ENCODE measurements at places on chromosomes 13 and 19.

- no peak for DNase-seq
Observed at GRCh38 chr19:41895745-41896580, 13.0 kb downstream of the ARHGEF1 start.

DNA sequence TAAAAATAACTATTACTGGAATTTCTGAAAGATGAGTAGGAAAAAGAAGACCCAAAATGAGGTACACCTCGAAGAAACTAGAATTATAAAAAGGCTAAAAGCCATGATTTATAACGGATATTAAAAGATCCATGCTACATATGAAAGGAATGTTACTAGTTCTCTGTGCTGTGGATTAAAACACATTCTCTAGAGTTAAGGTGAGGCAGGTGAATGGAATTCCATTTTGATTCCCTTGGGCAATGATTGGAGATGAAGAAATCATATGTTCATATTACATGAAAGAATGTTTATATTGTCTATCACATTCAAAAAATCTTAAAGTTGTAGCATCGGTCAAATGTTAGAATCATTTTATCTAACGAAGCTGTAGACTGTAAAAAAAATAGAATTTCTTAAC, 783.7 kb downstream of the PCDH9 start:
- peak; percentile 26 for DNase-seq

GRCh38 chr13:30932481-30933353, at the start of gene TEX26:
Gene TEX26 (plus strand): TSS chr13:30932656. CDS start chr13:30932716, 60 bp downstream.
- no peak for DNase-seq

- DNase-seq = peak; percentile 24
Observed at GRCh38 chr13:61410669-61411297, 4.9 kb downstream of the PCDH20 start.

GRCh38 chr13:74289861-74290773, 155.9 kb upstream of the KLF12 start:
- DNase-seq = peak; percentile 72

DNA sequence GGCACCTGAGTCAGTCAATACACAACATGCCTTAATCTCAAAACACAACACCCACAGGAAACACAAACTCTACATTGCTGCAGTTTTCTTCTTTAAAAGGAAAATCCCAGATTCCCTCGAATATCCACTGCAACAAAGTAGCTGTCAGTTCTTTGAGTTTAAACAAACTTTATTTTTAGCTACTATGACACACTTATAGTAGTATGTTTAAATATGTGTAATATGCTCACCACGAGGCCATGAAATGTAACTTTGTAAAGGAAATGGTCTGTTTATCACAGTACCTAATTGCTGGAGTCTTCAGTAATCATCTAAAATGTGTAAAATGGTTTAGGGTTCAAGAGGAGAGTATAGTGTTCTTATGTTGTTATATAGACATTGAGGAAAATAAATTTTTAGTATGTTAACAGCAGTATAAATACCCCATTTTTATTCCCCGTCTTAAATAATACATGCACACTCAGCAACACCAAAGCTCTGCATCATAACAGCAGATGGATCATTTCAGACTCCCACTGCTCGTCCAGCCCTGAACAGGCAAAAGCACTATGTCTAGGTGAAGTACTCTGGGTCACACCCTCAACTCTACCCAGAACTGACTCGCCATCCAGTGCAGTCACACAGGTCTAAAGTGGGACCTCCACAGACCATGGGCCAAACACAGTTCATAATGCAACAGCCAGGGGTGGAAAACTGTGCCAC, 20.6 kb downstream of the TUBGCP3 start:
- no peak for DNase-seq

- DNase-seq = no peak
Observed at GRCh38 chr19:33332248-33332647, 29.9 kb upstream of the CEBPA start.

DNA sequence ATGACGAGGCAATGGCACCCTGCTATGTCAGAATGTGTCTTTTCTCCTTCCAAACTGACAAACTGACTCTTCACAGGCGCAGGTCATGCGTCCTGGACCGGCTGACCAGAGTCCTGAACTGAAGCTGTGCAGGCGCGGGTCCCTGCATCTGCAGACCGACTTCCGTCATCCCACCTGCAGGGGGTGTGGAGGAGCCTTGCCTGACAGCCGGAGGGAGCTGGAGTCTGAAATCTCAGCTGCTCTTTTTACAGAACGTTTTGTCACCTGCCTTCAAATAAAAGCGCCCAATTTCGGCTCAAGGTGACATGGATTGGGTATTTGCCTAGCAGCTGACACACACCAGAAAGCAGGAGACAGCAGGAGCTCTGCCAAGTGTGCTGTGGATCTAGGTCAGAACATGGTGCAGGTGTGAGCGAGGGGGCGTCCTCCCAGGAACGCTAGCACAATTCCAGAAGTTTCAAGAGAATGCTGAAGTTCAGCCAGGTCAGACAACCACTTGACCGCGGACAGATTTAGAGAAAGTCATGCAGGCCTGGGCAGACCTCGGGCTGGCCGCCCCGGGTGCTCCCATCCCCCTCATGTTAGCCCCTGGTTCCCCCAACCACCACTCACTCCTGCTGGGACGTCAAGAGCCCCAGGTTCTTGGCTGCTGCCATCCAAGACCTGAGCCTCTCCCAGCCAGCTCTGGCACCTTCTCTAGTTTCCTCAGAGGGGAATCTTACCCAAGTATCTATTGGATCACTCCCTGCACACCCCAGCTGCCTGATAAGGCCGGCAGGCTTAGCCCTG, 32.8 kb downstream of the ELL start:
- DNase-seq = peak; percentile 33

DNA sequence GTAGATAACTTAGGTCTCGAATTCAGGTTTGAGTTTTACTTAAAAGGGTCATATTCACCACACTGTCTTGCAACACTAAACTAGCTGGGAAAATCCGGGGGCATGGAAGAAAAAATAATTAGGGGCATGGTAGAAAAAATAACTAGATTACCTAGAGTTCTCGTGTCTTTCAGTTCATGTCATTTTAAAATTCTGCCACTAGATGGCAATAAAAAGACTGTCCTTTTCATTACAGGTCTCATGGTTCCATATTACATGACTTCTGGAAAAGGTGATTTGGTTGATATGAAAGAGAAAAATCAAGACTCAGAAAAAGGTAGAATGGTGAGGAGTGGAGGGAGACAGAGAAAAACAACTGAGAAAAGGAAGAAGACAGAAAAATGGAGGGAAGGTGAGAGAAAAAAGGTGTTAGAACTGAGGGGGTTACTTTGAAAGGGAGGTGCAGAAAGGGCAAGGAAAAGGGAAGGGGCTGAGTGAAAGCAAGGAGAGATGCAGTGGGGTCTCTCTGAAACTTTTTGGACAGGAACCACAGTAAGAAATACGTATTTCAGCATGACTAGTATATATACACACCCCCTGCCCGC, 299.0 kb downstream of the KLF12 start:
- DNase-seq = peak; percentile 61

- DNase-seq = no peak
Observed at GRCh38 chr19:39401070-39401548, 5.5 kb upstream of the ZFP36 start.

DNA sequence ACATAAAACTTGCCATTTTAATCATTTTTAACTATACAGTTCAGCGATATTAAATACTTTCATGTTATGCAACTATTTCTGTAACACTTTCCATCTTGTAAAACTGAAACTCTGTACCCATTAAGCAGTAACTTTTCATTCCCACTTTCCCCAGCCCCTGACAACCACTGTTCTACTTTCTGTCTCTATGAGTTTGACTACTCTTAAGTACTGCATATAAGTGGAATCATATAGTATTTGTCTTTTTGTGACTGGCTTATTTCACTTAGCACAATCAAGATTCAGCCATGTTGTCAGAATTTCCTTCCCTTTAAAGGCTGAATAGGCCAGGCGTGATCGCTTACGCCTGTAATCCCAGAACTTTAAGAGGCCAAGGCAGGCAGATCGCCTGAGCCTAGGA, 56.2 kb downstream of the ARHGAP35 start:
- DNase-seq = no peak

- peak; percentile 5 for DNase-seq
Observed at GRCh38 chr13:75411924-75412537, 69.9 kb downstream of the TBC1D4 start.

DNA sequence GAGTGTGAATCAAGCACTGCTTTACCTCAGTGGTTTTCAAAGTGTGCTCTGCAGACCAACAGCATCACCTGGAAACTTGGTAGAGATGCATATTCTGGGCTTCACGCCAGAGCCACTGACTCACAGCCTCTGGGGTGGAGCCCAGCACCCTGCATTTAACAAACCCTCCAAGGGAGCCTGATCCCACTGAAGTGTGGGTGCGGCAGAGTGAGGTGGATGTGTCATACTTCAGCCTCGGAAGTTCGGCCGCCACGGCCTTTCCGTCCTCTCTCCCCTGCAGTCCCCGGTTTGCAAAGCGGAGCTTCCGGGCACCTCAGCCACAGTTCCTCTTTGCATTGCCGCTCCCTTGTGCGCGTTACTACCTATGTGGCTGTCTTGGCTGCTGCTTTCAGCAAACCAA, 33.3 kb upstream of the MICU2 start:
- peak; percentile 99 for DNase-seq

DNA sequence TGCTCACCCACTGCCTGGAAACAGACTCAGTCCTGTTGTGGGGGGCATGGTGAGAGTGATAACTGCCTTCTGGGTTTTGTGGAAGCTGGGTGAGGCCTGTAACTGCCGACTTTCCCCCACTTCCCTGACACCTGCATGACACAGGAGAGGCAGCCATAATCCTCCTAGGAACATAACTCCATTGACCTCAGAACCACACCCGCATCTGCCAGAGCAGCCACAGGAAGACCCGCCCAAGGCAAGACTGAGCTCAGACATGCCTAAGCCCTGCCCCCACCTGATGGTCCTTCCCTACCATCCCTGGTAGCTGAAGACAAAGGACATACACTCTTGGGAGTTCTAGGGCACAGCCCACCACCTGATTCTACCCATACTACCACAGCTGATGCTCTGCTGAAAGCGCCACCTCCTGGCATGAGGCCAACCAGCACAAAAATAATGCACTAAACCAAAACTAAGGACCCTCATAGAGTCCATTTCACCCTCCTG, 326.7 kb downstream of the RBM26 start:
- peak; percentile 18 for DNase-seq

DNA sequence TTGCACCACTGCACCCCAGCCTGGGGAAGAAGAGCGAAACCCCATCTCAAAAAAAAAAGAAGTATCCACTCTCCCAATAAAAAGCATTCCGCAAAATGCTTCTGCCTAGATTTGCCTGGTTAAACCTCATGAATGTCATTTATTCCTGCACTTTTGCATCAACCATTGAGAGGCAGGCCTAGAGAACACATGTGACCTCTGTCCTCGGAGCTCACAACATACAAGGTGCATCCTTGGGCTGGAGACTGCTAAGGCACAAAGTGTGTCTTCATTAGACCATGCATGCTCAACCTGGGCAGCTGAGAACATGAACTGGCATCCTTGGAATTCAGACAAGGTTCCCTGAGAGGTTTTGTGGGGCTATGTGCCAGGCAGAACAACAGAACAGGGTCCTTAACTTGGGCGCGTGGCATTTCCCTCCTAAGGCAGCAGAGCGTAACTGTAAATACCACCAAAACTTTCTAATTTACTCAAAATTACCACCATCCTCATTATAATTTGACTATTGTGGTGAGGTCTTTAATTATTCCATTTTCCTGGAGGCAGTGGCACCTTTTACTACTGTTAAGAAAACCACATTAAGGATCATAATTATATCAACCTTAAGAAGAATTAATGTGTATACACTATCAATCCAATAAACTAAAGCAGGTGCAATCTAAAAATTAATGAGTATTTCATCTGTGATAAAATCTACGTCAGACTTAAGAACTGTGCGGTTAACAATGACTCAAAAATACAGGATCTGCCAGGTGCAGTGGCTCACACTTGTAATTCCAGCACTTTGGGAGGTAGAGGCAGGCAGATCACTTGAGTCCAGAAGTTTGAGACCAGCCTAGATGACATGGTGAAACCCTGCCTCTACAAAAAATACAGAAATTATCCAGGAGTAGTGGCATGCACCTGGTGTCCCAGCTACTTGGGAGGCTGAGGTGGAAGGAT, 13.8 kb downstream of the RCBTB1 start:
- DNase-seq = no peak

DNA sequence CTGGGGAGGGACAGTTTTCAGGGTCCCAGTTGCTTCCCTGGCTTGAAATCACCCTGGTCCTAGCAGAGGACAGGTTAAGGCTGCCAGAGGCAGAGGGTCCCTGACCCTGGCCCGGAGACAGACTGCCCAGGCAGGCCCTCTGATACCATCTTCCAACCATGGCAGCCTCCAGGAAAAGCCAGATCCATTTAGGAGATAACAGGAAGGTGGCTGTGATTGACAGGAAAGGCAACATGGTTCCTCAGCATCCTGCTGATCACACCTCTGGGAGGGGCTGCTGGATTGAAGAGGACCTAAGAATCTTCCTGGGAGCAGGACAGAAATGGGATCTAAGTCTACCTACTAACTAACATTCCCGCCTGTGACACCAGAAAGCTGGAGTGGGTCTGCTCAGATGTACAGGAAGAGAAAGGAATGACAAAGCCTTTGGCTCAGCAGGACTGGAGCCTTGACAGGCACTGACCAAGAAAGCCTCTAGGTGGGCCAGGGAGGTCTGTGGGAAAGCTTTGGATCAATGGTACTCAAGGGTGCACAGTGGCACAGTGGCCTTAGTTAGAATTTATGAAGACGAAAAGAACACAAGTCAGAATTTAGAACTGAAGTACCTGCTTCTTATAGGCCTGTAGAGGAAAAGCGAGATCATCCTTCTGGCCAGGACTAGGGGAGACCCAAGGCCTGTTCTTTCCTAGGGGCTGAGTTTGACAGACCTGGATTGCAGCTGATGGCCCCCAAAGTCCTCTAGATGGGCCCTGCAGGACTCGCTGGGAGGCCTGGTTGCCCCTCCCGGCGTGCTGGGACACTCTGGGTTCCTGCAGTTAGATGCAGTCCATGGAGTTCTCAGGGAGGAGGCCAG, 2.3 kb upstream of the PRKACA start:
- DNase-seq = no peak

DNA sequence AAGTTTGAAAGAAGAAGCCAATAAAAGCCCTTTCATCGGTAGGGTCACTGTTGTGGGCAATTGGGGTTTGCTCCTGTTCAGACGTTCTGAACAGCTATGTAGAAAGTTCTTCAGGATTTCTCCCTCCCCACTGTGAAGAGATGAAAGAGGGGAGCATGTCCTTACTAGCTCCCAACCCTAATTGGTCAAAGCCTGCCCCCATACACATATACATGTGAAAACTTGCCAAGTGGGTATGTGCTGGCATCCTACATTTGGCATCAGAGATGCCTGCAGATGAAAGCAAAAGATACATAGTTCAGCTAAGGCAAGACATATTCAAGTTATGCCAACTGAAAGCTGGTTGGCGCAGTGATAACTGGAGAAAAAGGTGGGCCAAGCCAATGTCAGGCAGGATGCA, 363.1 kb upstream of the DACH1 start:
- no peak for DNase-seq

DNA sequence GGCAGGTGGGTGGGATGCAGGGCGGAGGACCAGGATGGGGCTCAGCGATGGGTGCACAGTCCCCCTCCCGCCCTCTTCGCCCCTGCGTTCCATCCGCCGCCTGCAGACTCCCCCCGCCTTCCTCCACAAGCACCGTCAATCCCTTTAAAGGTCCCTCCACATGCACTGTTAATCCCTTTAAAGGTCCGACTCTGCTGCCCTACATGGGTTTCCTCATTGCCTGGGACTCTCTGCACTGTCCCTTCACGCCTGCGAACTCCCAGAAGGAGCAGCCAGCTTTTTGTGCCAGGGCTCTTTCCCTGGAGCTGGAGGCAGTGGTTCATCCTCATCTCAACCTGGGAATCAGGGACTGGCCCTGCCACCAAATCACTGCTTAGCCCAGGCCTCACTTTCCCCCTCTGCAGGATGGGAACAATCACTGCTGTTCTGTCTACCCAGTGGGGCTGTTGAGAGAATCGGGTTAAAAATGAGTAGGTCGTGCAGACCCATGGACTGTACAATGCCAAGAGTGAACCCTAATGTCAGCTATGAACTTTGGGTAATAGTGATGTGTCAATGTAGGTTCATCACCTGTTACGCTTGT, 20.4 kb downstream of the ZNF574 start:
- no peak for DNase-seq
